ENCODE measurements at places on chromosomes 5 and 9. TPM values are rescaled to one million over a fixed set of nuclear protein-coding genes. Genes with fewer than 3 reads are reported as not detected.

The FAM151B gene
- 2.7 TPM for total RNA-seq

The ZBTB5 gene
- 21.2 TPM for total RNA-seq

The AHRR gene
- 0.69 TPM for total RNA-seq

The POU5F2 gene
- 1.1 TPM for total RNA-seq

The LCP2 gene
- total RNA-seq, result not detected

The GFPT2 gene
- 1.7 TPM for total RNA-seq

The PCA3 gene
- 0.31 TPM for total RNA-seq

The ZFP37 gene
- total RNA-seq, result 7.9 TPM

The ATG10 gene
- total RNA-seq, result 11.8 TPM

The TMEM174 gene
- not detected for total RNA-seq

The SHROOM1 gene
- total RNA-seq, result 10.0 TPM

The ACTBL2 gene
- not detected for total RNA-seq

The PCDHA9 gene
- total RNA-seq, result 3.8 TPM

The ADGRD2 gene
- not detected for total RNA-seq

The RBM22 gene
- 59.1 TPM for total RNA-seq

The PDGFRB gene
- 1.2 TPM for total RNA-seq

The PCDHA7 gene
- 4.9 TPM for total RNA-seq

The GKAP1 gene
- total RNA-seq, result 22.0 TPM

The MLLT3 gene
- 23.8 TPM for total RNA-seq

The APBA1 gene
- 1.9 TPM for total RNA-seq

The SPAAR gene
- not detected for total RNA-seq

The MLANA gene
- not detected for total RNA-seq

All from progenitor cell of endocrine pancreas (in vitro differentiated cells).